AG10803 (cell line): ENCODE measurements at places on chromosomes 4 and X.

GRCh38 chrX:28550331-28550872 is 36.8 kb upstream of the IL1RAPL1 start:
- no peak for DNase-seq

DNA sequence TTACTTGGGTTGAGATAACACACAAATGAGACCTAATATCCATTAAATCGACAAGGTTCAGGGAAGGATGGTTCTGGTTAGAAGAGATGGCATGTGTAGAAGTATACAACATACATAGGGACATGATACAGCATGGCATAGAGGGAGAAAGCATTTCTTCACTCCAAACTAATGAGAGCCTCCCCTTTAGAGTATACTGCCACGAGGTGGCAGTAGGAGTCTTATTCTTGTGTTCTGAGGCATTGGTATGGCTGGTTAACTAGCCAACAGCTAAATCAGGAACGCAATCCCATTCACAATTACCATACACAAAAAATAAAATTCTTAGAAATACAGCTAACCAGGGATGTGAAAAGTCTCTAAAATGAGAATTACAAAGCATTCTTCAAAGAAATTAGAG is 29.1 kb upstream of the TRO start:
- DNase-seq: peak; percentile 37

DNA sequence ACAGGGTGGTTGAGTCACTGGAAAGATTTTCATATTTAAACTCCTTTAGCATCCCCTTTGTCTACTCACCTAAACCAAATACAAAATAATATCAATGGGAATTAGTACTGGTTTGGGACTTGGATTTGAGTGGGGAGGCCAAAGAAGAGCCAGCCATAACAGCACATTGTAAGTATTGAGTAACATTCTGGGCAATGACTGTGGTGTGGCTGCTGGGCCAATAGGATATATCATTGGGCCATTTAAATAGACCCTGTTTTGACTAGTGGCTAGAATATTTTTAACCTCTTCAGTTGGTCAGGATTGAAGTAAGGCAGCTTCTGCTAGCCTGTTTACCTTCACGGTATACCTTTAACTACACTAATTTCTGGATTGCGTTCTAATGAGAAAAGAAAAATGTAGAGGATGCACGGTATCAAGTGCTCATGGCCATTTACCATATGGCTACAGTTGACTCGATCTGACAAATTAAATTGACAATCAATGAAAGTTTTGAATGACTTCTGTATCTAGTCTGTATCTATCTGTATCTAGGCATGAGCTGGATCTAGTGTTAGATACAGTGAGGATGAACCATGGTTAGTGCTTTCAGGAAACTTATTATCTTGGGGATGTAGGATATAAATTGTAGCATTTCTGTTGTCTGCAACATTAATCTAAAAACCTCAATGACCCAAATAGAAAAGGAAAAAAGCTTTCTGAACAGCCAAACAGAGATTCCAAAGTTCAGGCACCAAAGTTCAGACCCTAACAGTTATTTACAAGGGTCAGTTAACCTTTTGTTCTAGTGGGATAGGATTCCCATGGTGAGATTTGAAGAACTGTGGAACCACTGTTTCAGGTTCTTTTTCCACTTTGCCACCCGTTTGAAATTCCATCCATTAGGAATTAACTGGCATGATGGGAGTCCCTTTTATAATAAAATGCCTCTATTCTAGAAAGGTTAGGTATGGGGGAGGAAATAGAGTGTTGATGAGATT is 6.8 kb upstream of the ALB start:
- DNase-seq: no peak

GRCh38 chr4:124282301-124282898 is 430.1 kb downstream of the ANKRD50 start:
- no peak for DNase-seq

DNA sequence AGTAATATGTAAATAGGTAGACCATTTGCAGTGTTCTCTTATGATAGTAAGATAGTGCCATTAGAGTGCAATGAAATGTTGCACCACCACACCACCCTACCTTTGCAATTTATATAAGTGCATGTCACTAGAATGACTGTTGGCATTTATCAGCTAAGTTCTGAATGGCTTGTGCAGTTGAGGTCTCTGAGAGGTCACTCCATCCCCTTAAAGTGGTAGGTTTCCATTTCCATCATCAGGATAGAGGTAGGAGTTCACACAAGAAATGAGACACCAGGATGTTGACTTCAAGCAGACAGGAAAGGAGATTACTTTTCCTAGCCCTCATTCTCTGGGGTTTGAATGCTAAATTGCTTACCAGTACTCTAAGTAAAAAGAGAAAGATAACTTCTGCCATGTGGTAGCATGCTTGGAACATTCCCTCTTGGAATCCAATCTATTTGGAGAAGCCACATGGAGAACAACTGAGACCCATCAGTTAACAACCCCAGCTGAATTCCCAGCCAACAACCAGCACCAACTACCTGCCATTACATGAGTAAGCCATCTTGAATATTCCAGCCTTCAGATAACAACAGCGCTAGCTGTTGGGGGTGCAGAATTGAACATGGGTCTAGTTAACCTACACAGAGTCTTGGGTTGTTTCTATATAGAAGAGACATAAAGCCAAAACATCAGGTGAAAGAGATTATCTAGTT is 6.7 kb upstream of the LRBA start:
- DNase-seq: no peak

- no peak for DNase-seq
Measured at GRCh38 chr4:59339631-59340030, 1860.5 kb upstream of the ADGRL3 start.

- no peak for DNase-seq
Measured at GRCh38 chrX:2159393-2159792, 341.4 kb downstream of the DHRSX start.

DNA sequence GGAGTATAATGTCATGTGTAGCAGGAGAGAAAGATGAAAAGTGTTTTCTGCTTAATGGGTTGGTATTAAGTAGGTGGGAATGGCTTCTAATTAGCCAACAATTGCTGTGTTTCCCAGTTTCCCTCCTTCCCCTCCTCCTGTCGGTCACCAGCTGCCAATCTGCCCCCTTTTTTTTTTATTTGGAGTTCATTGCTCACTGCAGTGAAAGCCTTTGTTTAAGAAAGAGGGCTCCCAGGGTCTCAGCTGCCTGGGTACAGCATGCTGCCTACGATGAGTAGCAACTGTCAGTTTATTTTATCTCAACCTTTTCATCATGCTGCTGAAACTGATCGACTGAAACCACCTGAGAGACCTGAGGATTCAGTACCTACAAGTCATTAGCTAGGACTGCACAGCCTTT is 149.0 kb downstream of the POU4F2 start:
- DNase-seq: no peak

DNA sequence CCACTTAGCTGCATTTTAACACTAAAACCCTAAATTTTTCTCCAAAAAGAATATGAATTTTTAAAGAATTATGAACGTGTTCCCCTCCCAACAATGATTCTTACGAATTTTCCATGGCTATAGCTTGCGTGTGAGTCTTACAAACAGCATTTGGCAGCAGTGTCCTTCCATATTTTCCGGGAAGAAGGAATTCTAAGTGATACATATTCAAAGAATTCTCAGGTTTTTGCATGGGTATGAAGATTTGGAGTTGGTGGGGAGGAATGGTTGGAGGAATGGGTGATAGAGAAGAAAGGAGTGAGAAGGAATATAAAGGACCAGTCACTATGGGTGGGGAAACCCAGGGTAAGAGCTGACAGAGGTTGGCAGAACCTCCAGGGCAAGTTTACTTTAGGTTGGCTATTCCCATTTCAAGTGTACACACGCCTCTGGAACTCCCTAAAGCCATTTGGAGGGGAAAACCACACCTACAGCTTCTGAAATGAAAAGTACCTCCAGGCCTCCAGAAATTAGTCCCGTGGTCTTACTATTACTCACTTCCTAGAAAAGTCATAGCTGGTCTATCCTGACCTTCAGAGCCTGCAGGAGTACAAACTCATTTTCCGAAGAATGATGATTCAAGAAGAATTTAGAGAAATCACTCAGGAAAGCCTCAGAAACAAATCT is 420.8 kb upstream of the DIPK2B start:
- peak; percentile 79 for DNase-seq

- DNase-seq: no peak
Measured at GRCh38 chr4:62622089-62622488, 1422.0 kb downstream of the ADGRL3 start.

DNA sequence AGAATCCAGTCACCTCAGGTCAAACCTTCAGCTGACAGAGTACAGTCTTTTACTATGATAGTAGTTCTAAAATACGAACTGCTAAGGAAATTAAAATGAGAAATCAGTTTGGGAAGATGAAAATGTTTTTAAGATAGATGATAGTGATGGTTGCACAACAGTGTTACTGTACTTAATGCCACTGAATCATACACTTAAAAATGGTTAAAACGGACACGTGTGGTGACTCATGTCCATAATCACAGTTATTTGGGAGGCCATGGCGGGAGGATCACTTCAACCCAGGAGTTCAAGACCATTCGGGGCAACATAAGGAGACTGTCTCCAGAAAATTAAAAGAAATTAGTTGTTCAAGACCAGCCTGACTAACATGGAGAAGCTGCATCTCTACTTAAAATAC is 41.4 kb downstream of the ABHD18 start:
- no peak for DNase-seq

DNA sequence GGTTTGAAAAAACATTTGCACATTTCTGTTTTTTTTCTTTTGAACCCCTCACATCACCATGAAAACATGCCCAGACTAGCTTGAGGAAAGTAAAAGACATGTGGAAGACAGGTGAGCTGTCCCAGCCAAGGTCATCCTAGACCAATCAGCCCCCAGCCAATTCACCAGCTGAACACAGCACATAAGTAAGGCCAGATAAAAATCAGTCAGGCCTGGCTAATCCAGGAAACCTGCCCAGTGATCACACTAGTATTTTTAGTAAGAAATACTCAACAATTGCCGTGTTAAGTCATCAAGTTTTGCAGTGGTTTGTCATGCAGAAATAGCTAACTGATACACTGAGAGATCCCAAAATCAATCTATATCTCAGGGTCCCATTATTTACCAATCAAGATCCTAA is 4.4 kb upstream of the SMR3A start:
- DNase-seq: no peak

- DNase-seq: no peak
Measured at GRCh38 chrX:122583551-122583950, 600.5 kb upstream of the GRIA3 start.

GRCh38 chr4:120769227-120769626 is 153.3 kb downstream of the PRDM5 start:
- DNase-seq: peak; percentile 17

GRCh38 chr4:18113710-18114331 is 92.3 kb upstream of the LCORL start:
- no peak for DNase-seq

GRCh38 chrX:69290292-69290691 is 125.0 kb upstream of the PJA1 start:
- no peak for DNase-seq

GRCh38 chr4:136803433-136803832 is 728.9 kb downstream of the PCDH18 start:
- DNase-seq: no peak

DNA sequence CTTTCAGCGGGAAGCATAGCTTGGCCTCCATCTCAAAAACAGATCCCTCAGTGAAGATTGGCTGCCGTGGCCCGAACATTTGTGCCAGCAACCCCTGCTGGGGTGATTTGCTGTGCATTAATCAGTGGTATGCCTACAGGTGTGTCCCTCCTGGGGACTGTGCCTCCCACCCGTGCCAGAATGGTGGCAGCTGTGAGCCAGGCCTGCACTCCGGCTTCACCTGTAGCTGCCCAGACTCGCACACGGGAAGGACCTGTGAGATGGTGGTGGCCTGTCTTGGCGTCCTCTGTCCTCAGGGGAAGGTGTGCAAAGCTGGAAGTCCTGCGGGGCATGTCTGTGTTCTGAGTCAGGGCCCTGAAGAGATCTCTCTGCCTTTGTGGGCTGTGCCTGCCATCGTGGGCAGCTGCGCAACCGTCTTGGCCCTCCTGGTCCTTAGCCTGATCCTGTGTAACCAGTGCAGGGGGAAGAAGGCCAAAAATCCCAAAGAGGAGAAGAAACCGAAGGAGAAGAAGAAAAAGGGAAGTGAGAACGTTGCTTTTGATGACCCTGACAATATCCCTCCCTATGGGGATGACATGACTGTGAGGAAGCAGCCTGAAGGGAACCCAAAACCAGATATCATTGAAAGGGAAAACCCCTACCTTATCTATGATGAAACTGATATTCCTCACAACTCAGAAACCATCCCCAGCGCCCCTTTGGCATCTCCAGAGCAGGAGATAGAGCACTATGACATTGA is 175.4 kb downstream of the FAT4 start:
- DNase-seq: no peak

DNA sequence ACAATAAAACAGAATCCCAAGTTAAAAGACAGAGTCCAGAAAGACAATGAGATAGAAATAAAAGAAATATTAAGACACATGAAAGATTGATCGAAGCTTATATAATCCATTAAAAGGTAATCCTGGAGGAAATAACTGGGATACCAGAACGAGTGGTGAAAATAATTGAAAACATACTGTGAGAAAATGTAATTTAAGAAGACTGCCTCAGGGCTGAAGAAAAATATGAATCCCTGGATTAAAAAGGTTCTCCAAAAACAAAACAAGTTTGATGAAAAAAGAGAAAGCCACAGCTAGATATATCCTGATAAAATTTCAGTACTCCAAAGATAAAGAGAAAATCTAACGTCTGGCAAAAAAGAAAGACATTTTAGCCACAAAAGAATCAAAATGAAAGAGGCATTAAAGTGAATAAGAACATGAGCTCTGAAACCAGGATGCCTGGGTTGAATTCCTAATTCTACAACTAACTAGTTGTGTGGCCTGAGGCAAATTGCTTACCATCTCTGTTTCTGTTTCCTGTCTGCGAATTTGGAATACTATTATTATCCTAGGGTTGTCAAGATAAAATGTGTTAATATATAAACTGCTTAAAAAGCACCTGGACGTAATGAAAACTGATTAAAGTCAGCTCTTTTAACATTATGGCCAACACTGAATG is 5.5 kb downstream of the DDX60L start:
- DNase-seq: no peak

GRCh38 chr4:99564921-99565320 is 1.1 kb upstream of the TRMT10A start:
- DNase-seq: no peak

DNA sequence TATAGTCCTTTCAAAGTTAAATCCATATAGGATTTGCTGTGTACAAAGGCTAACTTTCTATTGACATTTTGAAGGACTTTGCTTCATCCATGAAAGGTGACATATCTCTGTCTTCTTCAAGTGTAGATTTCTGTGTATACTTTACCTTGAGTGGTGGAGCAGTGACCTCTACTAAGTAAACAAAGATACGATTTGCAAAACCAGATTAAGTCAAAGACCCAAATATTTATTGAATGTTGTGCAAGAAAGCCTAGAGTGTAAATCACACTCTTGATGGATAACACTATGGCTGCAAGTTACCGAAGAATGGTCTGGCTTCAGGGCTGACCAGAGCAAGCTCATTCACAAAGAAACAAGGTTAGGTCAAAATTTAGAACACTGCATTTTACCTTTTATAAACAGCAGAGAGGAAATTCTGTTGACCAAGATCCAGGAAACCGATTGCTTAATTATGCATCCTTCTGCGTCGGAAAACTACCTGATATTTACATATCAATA is 5.4 kb upstream of the FGG start:
- no peak for DNase-seq

- no peak for DNase-seq
Measured at GRCh38 chrX:63963095-63963784, 178.2 kb upstream of the ARHGEF9 start.

- DNase-seq: no peak
Measured at GRCh38 chr4:182246401-182247205, 3.4 kb downstream of the TENM3 start.

- no peak for DNase-seq
Measured at GRCh38 chr4:145492376-145492775, 10.7 kb downstream of the SMAD1 start.
